ENCODE measurements at places on chromosomes 12 and 14. TPM values are rescaled to one million over a fixed set of nuclear protein-coding genes. Genes with fewer than 3 reads are reported as not detected.

FSCB gene
- total RNA-seq: 1.2 TPM

OR6C6 gene
- not detected for total RNA-seq

DNA sequence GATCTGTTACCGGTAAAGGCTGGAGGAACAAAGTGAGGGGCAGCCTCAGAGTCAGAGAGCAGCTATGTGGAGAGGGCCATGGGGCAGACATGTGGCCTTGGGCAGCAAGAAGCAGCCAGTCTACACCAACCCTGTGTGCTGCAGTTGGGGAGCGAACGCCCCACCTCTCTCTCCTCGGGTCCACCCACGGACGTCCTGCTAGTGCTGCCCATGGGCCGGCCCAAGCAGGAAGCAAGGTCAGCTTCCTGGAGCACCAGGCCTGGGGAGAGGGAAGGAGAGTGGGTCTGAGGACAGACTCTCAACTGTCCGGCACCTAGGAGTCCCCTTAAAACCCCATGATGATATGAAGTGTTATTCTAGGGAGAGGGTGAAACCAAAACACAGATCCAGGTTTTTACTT lies 254.8 kb upstream of the FKBP4 start:
- no peak for DNase-seq

GRCh38 chr12:76790564-76791552 lies 26.9 kb downstream of the ZDHHC17 start:
- no peak for DNase-seq

DNA sequence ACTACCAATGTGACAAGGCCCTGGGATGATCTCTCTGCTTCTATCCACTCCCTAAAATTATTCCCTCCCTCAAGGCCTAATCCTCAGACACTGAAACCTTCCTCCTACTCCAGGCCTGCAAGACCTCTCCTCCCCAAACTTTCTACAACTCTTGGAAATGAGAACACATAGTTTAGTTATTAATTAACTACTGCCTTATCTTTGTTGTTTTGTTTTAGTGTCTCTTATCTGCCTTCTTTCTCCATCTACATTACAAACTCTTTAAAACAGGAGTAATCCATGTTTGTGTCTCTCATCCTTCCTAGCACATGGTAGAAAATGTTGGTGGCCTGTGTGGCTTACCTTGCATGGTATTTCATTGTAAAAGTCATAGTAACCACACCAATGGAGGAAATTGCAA lies 139.9 kb upstream of the G2E3 start:
- no peak for DNase-seq

- DNase-seq: no peak
These were observed 80.0 kb upstream of the DBX2 start for GRCh38 chr12:45130881-45131281.
